ENCODE measurements at places on chromosomes 1 and 21.

DNA sequence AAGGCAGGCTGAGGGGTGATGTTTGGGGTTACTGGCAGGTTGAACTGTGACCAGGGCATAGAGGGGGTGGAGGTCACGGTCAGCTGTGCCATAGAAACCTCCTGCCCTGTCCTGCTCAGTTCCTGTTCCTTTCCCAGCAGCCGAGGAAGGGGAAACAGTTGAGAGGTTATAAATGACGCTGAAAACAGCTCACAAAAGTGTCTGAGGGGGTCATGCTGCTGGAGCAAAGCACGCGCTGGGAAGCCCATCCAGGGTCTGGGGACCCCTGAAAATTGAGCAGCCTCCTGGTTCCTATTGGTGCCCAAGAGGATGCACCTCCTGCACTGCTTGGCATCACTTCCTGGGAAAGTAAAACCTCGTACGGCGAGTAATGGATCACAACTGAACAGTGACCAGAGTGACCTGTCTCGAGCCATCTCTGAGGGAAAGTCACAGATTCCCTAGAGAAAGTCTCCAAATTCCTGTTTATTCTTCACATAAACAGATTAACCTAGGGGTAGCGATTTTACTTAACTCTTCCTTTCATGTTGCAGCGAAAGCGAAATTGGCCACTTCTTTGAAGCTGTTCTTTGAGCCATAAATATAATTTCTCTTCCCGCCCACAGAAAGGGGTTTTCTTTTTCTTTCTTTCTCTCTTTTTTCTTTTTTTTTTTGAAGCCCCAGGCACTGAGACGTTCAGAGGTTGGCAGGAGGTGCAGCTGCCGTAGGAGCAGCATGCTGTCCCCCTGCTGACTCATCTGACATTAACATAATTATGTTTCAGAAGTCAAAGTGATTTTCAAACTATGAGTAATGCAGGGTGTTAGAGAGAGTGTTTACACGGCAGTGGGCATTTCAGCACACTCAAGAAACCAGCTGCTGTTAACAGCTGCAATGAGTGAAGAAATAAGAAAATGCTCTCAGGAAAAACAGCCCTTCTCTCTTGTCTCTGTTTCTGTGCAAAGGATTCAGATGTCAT lies 41.8 kb upstream of the ATF3 start:
- peak; percentile 69 for DNase-seq

- peak; percentile 37 for DNase-seq
These were observed at the start of gene LRRC3 for GRCh38 chr21:44454747-44455523. Gene LRRC3 (plus strand): TSS chr21:44455510. CDS start chr21:44456645, 1,135 bp downstream.

GRCh38 chr1:31792541-31792940 lies 23.3 kb downstream of the SPOCD1 start:
- no peak for DNase-seq

- DNase-seq, result no peak
These were observed 119.7 kb downstream of the ZNF281 start for GRCh38 chr1:200290010-200290685.

DNA sequence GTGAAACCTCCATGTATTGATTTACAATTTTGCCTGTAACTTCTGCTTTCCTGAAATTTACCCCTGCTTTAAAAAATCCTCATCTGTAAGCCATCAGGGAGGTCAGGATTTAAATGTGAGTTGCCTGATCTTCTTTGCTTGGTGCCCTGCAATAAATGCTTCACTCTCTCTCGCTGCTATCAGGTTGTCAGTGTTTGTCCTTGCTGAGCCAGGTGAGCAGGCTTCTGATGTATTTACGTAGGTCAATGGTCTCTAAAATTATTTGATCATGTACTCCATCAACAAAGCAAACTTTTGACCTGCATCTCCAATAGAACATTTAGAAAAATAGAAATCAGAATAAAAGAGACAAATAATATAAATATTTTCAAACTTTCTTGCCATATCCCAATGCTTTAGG lies 453.4 kb downstream of the DPYD start:
- no peak for DNase-seq

DNA sequence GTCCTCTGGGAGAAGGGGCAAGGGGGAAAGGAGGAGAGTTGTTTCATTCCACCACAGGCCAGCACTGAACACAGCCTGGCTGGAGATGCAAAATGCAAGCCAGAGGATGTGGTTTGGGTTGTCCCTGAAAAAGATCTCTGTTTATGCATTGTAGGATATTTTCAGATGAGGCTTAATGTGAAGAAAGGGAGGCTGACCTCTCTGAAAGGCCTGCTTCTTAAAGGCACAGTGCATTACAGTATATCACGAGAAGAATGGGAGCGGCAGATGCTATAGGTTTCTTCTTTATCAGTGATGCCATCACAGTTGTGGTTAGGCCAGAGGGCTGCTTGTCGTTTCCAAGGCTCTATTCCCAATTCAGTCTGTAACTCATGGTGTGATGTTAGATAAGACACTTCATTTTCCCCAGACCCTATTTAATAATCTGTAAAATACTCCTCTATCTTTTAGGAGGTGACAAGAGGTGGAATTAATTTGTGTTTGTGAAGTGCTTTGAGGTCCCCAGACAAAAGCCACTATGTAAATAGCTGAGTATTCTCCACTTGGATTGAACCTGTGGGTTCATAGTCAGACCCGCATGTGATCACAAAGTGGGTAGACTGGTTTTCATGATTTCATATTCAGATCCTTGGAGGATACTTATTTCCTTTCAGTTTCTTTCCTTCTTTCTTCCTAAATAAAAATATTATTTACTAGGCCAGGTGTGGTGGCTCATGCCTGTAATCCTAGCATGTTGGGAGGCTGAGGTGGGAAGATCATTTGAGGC lies 76.5 kb upstream of the WDR26 start:
- DNase-seq, result no peak

DNA sequence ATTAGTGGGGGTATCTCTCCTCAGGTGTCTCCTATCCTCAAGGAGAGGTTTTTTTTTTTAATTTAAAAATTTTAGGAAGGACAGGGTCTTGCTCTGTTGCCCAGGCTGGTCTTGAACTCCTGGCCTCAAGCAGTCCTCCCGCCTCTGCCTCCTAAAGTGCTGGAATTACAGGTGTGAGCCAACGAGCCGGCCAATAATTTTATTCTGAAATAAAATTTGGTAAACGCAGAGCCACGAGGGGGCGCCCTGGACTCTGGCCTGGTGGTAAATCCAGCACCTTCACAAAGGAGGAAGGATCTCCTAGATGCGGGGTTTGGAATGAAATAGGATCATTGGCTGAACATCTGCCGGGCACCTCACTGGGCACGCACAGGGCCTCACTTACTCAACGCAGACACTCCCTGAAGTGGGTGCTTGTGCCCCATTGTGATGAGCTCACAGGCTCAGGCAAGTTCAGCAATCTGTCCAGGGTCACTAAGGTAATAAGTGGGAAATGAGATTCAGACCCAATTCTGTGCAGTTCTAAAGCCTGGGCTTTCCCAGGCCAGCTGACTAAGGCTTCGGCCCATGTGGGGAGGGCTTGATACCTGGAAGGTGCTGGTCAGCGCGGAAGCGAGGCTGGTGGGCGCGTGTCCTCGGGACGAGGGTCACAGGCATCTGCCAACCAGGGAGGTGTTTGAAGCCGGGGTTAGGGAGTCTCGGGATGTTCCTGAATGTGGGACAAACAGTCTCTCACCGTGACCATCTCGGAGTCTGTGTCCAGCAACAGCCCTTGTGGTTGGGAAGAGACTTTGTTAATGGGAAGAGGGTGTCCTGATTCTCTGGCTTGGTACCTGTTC lies 32.7 kb upstream of the ETV3 start:
- no peak for DNase-seq

DNA sequence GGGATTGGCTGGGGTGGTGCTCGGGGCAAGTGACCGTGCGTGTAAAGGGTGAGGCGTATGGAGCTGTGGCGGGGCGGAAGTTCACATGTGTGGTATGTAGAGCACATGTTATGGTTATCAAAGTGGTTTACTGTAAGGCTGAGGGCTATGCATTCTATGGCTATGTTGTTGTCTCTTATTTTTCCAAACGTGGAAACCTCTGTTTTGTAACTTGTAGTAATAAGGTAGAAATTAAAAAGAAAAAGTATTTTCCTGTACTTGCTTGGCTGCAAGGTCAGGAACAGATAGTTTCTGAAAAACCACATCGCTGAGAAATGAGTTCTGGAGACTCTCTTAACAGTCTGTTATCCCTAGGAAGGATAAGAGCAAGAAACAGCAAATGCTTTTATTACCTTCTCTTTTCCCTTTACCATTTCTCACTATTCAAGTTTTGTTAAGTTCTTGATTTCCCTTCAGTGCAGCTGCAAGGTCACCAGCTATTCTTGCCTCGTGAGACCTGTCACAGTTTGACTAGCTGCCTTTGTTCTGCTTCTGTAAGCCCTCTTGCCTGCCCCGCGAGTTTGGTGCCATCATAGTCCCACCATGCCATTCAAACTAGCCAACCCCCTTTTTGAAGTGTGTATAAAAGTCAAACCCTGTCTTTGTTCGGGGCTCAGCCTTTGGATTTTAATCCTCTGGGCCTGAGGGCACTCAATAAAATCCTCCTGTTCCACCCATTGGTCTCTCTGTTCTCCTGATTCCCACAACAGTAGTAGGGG lies 9.5 kb downstream of the RNU1-2 start:
- peak; percentile 85 for DNase-seq

DNA sequence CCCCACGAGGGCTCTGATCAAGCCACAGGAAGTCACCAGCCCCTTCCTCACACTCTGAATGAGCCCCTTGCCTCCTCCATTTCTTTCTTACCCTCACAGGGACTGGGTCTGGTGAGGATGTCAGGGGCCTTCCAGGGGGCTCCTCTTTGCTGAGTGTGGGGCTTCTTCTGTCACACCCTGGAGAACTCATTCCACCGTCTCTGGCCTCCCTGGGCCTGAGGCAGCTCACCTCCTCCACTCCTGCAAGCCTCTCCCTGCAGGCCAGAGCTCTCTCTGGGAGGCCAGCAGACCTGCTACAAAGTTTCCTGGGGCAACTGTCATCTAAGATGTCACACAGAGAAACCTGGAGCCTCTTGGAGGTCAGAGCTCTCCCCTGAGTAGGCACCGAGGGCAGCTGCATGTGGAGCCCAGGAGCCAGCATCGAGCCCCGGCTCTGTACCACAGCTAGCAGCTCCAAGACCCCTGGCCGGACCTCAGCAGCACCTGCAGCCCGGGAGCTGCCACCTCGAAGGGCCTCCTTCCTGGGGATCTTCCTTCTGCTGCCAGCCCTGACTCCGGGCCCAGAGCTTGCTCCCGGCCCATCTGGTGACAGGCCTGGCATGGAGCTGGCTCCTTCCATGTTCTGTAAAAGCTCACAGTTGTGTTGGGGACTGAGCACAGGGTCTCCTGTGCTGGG lies 1.1 kb downstream of the SPOCD1 start:
- no peak for DNase-seq

GRCh38 chr1:235077163-235077540 lies 51.5 kb downstream of the TOMM20 start:
- no peak for DNase-seq

DNA sequence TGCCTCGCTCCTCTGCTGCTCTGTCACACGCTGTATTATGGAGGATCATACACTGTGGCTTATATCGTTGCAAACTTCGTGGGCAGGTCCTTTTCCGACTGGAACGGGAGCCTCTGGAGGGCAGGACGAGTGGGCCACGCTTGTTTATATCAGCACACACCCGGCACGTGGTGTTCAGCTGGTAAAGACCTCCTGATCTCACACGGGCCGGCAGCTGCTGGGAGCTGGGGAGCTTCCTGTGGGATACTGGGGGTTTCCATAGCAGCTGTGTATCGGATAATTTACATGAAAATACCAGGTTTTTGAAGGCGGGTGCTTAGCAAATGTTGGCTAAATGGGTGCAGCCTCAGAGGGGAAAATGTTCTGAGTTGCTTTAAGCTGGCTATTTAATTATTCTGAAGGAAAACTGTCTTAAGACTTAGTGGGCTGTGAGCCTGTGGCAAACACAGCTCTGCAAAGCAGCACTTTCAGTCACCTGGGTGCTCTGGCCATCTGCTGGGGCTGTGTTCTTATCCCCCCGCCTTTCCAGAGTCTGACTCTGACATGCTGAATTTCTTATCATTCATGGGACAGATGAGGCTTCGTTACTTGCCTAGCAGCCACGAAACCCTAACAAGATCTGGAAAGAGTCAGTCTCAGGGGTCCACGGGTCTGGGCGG lies 103.6 kb upstream of the GCLM start:
- no peak for DNase-seq

DNA sequence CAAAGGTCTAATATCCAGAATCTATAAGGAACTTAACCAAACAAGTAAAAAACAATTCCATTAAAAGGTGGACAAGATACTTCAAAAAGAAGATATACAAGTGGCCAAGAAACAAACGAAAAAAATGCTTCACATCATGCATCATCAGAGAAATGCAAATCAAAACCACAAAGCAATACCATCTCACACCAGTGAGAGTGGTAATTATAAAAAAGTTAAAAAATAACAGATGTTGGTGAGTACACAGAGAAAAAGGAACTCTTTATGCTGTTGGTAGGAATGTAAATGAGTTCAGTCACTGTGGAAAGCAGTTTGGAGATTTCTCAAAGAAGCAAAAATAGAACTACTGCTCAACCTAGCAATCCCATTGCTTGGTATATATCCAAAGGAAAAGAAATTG lies 218.6 kb downstream of the SLC44A5 start:
- DNase-seq, result no peak

GRCh38 chr1:44497422-44498170 lies 92.5 kb downstream of the RNF220 start:
- no peak for DNase-seq

DNA sequence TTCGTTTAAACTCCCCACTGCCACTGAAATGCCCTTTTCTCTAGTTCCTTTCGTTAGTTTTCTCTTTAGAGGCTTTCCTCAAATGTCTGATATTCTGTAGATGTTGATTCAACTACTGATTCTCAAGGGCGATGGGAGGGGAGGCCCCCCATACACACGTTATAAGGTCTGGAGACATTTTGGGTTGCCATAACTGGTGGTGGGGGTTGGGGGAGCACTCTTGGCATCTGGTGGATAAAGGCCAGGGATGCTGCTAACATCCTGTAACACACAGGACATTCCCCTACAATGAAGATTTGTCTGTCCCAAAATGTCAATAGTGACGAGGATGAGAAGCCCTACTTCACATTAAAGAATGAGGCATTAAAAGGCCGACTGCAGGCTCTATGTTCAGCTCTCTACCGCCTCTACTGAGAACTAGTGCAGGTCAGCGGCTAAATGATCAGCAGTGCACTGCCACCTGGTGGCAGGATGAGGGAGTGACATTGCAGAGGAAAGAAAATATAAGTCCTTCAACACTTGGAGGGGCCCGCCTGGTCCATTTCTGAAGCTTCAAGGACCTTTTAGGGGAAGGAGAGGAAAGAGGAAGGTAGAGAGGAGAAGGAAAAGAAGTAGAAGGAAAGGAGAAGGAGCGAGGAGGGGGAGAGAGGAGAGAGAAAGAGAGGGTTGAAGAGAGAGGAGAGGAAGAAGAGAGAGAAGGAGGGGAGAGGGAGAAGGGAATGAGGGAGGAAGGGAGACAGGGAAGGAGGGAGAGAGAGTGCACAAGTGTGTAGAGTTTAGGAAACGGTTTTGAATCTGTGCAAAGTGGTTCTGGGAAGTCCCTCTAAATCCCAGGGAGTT lies 29.4 kb downstream of the ALG14 start:
- peak; percentile 36 for DNase-seq

DNA sequence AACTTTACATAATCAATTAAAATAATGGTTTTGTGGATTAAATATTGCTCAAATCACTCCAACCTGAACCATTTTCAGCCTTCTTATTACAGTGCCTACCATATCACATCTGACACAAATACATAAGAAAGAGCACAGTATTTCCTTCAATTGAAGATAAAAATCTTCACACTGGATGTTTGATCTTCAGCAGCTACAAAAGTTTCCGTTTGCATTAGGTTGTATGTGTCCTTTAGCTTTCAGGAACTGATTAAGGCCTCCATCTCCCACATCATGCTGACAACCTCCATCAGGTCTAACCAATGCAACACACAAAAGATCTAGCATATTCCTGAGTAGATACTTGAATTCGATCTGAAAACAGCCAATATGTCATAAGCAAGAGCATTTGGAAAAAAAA lies 195.1 kb upstream of the NR5A2 start:
- DNase-seq, result no peak
